ENCODE measurements at places on chromosomes 4 and X.

DNA sequence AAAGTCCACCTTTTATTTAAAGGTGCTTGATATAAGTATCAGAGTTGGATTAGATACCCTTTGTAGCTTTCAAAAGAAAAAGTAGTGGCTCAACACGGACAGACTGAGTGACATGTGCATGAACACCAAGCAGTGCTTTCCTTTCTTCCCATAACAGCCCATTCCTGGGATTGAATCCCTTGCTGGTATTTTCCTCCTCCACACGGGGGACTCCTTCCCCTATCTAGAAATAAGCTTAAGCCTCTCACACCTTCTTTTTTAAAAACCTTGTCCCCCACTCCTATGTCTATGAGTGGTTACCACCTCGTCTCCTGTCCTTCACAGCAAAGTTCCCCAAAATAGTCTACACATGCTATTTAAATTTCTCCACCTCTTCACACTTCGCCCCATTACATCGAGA lies 5.1 kb downstream of the AP1S2 start:
- DNase-seq, result no peak

DNA sequence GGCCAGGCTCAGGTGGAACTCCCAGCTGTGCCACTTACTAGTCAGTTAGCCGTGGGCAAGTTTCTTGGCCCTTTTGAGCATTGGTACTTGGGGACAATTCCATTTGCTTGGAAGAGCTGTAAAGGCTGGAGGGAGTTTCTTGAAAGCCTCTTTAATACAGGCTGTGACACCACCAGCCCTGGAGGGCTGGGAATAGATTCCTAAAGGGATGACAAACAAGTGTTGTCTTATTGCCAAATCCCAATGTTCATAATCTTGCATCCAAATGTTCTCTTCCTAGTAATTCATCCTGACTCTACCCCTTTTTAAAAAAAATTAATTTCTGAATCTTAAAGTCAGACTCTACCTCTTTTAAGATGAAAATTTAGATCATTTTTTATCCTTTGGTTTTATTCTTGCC lies 14.6 kb upstream of the MED28 start:
- DNase-seq, result no peak

GRCh38 chr4:185657183-185657582 lies 121.9 kb upstream of the PDLIM3 start:
- DNase-seq, result no peak

GRCh38 chr4:106062452-106062875 lies 167.2 kb downstream of the NPNT start:
- no peak for DNase-seq

GRCh38 chr4:5524446-5525299 lies 183.7 kb downstream of the EVC2 start:
- no peak for DNase-seq

- DNase-seq, result peak; percentile 34
Observed at GRCh38 chr4:52713456-52713937, 37.7 kb downstream of the ERVMER34-1 start.

- no peak for DNase-seq
Observed at GRCh38 chrX:19836337-19836736, 51.1 kb downstream of the SH3KBP1 start.

- DNase-seq, result no peak
Observed at GRCh38 chr4:142350871-142351270, 495.2 kb downstream of the INPP4B start.

- no peak for DNase-seq
Observed at GRCh38 chr4:177339477-177340374, 30.1 kb downstream of the NEIL3 start.

GRCh38 chr4:188295899-188296298 lies 156.7 kb downstream of the TRIML1 start:
- no peak for DNase-seq

- peak; percentile 2 for DNase-seq
Observed at GRCh38 chrX:107025545-107025944, 25.5 kb upstream of the MORC4 start.

- DNase-seq, result no peak
Observed at GRCh38 chr4:7341491-7342222, 93.1 kb downstream of the PSAPL1 start.

- DNase-seq, result no peak
Observed at GRCh38 chr4:80931631-80932081, 98.9 kb upstream of the BMP3 start.

- DNase-seq, result no peak
Observed at GRCh38 chr4:15186806-15187205, 184.5 kb downstream of the CPEB2 start.

DNA sequence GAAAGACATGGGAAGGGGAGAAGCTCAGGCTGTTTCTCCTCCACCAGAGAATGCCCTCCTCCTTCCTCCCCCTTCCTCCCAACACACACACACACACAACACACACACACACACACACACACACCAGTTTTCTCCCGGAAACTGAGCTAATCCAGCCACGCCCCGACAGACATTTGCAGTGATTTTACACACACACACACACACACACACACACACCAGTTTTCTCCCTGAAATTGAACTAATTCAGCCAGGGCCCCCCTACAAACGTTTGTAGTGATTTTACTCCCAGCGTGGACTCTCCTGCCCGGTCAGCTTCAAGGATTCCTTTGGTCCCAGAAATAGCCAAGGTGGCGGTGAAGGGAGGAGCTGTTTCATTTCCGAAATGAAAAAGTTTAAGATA lies 32.9 kb upstream of the STX18 start:
- peak; percentile 28 for DNase-seq

GRCh38 chr4:14375816-14376215 lies 626.5 kb upstream of the CPEB2 start:
- DNase-seq, result no peak

DNA sequence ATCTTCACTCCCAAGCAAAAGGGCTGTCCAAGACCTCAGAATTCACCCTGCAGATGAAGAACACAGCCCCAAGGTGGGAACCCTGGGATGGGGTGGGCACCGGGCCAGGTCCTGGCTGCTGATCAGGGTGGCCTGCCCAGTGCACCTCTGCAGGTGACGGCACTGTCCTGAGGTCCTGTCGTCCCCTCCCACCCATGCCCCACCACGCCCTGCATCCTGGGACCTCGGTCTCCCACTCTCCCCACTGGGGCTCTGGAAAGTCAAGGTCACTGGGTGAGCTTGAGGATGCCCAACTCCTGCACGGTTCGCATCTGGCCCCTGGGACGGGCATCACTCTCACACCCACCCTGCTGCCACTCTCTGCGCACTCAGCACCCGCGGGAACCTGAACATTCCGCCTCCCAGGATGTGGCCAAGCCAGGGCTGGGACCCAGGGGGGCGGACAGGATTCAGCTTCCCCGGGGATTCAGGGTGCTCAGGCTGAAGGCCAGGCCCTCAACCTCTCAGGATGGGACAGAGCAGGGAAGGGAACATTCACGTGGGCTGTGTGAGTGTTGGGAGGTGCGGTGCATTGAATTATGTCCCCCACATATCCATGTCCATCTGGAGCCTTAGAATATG lies 115.9 kb downstream of the CPZ start:
- DNase-seq, result no peak

GRCh38 chr4:165158762-165159161 lies 46.1 kb upstream of the TMEM192 start:
- DNase-seq, result no peak

- no peak for DNase-seq
Observed at GRCh38 chrX:11429538-11430085, 136.4 kb downstream of the AMELX start.

DNA sequence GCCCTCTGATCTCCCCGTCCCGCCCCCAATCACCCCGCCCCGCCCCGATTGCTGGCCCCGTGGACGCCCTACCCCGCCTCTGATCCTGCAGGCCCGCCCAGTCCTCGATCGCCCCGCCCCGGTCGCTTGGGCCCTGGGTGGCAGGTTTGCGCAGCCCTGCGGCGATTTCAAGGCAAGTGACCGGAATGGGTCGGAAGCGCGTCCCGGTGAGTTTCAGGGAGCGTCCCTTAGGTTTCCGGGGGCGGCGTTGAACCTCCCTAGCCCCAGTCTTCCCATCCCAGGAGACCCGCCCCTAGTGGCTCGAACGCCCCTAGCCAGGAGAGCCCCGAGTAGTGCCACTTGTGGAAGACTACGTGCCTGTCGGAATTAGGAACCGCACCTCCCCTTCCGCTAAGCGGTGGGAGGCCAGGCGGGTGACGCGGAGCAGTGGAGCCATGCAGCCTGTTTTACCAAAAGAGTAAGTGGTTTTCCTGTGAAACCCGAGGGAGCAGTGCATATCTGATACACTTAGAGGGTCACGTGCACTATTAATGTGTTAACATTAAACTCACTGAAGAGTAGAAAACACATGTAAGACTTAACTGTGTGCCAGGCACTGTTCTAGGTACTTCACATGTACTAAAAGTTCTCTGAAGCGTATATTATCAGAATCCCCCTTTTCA lies 354 bp upstream of the TEC start:
- DNase-seq, result peak; percentile 81

GRCh38 chr4:159048166-159048886 lies 54.6 kb upstream of the RAPGEF2 start:
- DNase-seq, result peak; percentile 44

DNA sequence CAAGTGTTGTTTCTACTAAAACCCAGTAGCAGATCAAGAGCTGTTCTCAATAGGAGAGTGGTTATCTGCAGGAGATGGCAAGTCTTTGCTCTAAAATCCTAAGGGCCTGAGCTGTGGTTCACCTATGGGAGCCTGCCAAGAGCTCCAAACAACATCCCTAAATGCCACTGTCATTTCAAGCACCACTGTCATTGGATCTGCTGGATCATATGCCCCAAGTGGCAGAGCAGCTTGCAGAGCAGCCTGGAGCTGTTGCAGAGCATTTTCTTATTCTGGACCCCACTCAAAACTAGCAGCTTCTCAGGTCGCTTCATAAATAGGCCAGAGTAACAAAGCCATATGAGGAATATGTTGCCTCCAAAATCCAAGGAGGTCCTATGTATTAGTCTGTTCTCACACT lies 59.6 kb downstream of the KANTR start:
- DNase-seq, result no peak

- DNase-seq, result no peak
Observed at GRCh38 chr4:10031668-10032590, 10.6 kb upstream of the SLC2A9 start.

DNA sequence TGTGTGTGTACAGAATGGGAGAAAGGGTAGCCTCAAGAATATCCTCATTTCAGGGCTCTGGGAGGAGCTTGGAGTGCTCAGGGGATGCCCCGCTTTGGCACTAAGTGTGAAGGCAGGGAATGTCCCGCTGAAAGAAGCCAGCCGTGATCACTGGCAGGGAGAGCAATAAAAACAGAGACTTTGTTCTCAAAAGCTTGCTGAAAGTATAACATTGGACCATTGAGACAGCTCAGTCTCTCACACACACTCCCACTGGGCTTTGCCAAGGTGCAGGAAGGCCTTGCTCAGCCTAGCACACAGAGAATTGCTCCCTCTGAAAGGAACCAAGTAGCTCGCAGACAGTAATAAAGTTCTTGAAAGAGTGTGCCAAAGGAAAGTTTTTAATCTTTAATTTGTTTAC lies 143.8 kb upstream of the SLITRK2 start:
- no peak for DNase-seq

DNA sequence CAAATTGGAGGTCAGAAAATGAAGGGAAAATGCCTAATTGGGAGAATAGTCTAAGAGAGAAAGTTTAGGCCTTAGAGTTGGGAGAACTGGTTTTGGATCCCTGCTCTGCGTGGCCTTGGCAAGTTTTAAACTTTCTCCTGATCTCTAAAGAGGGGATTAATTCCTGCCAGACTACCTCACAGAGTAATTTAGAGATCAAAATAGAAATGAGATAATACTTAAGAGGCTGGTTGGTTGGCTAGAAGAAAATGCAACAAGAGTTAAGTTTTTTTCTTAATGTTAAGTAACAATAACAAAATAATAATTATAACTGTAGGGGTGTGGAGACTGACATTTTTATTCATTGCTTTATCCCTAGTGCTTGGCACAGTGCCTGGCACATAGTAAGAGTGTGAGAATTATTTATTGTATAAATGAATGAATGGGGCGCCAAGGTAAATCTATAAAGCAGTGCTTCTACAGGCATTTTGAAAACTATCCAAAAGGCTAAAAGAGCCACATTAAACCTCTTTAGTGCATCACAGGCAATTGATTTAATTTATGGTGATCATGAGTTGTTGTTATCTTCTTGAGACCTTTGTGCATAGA lies 160.5 kb downstream of the RASL11B start:
- no peak for DNase-seq

DNA sequence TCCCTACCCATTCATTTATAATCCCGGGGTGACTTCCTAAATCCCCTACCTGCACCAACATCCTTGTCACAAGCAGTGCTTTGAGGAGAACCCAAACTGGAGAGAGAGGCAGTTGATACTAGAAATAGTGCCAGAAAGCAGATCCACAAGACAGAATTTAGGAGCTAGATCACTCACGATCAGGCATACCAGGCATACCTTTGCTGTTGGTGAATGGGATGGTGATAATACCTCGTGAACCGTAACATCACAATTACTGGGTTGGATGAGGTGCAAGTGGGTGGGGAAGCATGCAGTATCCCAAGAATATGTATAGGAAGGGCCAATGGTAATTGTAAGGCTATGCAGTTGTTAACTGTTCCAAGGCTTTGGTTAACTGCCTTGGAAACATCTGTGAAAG lies 129.3 kb downstream of the TMA16 start:
- DNase-seq, result no peak

DNA sequence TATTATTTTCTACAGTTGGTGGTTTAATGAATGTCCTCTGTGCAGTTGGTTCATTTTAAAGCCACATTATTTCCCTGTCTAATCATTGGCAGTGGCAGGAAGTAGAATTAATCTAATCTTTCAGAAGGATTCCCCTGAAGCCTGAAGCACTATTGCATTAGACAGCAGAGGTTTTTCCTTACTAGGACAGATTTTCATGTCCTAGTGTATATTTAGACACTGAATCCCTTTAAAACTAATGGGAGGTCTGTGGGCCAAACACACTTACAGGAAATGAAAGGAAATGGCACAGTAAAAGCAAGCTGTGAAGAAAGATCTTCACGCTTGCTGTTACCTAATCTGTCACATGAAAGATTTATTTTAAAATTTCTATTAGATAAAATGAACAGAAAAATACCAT lies 165.2 kb downstream of the SLC39A8 start:
- DNase-seq, result no peak

- no peak for DNase-seq
Observed at GRCh38 chr4:172578712-172579111, 589.9 kb upstream of the GALNT7 start.

DNA sequence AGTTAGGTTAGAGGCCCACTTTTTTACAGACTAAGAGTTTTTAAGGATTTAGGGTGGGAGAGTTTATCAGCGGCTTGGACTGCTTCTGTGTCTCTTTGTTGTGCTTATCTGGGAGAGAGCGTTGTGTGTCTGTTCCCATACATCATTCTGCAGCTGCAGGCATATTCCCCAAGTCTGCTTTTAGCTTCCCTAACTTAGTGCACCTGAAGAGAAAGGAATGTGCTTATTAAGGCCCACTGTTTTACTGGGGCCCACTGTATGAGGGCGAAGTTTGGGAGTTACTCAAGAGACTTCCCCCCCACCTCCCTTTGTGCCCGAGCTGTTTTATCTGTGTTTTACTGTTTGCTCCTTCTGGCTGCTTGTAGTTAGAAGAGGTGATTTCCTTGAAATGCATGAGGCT lies 31.9 kb downstream of the ART3 start:
- DNase-seq, result no peak

- no peak for DNase-seq
Observed at GRCh38 chr4:186701273-186701672, 22.4 kb downstream of the FAT1 start.

Measured in HuH-7.5 (cell line).